ENCODE measurements at places on chromosomes 13 and 19.
A peak's percentile ranks its signal among the peaks of the same experiment; 100 is the strongest.

- DNase-seq, result no peak
These were observed 1.7 kb downstream of the ITM2B start for GRCh38 chr13:48234566-48235340.

DNA sequence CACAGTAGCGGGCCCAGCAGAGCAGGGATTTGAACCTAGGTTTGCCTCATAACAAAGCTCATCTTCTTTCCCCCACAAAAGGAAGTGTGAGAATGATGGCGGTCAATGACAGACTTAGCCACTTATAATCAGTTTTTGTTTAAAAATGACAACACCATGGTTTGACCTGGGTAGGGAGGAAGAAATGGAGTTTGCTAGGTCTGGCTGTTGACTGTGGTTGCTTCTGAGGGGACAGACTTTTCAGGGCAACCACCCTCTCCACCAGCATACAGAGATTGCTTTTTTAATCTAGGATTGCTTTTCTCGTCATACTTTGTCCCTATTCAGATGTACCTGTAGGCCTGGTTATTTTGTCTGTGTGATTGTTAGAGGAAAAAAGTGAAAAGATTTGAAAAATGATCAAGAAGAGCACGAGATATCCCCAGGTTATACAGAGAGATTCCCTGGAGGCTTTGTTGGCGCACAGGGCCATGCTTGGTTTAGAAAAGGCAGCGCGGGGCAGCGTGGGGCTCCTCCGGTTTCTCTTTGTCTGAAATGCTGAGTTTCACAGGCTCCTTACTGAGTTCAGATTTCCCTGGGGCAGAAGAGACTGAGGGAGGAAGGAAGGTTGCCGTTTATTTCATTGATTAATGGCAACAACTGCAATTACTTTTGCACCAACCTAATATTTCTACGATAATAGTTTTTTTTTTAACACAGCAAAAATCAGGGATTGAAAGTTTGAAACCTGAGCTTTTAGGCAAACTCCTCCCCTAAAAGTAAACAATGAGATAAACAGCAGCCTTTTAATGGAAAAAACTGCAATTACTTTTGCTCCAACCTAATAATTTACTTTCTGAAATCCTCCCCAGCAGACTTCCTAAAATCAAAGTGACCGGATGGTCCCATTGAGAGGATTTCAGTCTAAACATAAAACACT, 97.0 kb upstream of the RNF113B start:
- no peak for DNase-seq

- DNase-seq, result no peak
These were observed 328 bp downstream of the CYP4F12 start for GRCh38 chr19:15673176-15673654.

- no peak for DNase-seq
These were observed 235.8 kb upstream of the MIR17HG start for GRCh38 chr13:91111476-91112200.

DNA sequence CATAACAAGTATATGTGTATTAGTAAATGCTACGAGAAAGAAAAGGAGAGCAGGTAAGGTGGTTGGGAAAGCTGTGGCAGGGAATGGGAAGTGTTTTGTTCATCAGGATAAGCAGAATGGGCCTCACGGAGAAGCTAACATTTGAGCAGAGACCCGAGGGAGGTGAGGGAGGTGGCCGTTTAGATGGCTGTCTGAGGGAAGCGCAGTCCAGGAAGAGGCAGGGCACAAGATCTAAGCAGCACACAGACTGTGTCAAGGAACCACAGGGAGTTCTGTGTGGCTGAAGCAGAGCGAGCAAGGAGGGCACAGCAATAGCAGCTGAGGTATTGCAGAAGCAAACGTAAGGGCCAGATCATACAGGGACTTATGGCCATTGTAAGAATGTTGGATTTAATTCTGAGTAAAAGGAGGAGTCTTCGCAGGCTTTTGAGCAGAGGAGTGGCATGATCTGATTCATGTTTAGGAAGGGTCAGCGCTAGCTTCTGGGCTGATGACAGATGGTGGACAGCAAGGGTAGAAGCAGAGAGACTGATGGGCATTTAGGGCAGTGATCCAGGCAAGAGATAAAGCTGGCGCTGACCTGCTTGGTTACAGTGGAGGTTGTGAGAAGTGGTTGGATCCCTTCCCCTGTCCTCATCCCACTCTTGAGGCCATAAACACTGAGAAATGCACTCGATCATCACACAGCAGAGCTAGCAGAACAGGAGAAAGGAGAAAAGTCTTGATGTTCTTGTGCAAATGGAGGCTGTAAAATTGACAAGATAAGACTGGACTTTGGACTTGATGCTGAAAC, 199.9 kb downstream of the LACC1 start:
- DNase-seq, result no peak

- DNase-seq, result no peak
These were observed 295.0 kb downstream of the LMO7 start for GRCh38 chr13:75931116-75931515.

GRCh38 chr19:46761418-46761831, 15.2 kb upstream of the STRN4 start:
- DNase-seq, result peak; percentile 33

GRCh38 chr19:17554968-17555479, 425 bp upstream of the COLGALT1 start:
- no peak for DNase-seq
